ENCODE measurements at places on chromosomes 4 and X.

DNA sequence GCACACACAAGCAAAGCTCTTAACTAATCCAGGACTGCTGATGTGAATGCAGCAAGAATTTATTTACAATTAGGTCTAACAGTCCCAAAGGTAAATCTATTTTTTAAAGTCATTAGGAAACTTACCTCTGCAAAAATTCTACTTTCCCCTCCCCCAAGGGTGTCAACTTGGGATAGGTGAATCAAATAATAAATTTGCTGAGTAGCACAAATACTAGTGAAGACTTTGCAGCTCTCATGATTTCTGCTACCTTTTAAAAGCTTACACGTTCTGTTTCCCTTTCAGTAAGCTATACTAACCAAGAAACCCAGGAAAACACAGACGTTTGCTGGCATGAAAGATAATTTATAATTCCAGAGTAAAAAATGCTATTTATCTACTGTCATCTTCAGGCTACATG lies 296.6 kb upstream of the SLC7A11 start:
- no peak for DNase-seq

GRCh38 chrX:134736356-134736755 lies 78.1 kb upstream of the PLAC1 start:
- no peak for DNase-seq

DNA sequence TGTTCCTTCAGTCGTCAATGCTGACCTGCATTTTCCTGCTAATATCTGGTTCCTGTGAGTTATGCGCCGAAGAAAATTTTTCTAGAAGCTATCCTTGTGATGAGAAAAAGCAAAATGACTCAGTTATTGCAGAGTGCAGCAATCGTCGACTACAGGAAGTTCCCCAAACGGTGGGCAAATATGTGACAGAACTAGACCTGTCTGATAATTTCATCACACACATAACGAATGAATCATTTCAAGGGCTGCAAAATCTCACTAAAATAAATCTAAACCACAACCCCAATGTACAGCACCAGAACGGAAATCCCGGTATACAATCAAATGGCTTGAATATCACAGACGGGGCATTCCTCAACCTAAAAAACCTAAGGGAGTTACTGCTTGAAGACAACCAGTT lies 12.6 kb downstream of the TLR8 start:
- DNase-seq = no peak

- no peak for DNase-seq
These were observed 254.4 kb downstream of the NPFFR2 start for GRCh38 chr4:72286185-72286584.

DNA sequence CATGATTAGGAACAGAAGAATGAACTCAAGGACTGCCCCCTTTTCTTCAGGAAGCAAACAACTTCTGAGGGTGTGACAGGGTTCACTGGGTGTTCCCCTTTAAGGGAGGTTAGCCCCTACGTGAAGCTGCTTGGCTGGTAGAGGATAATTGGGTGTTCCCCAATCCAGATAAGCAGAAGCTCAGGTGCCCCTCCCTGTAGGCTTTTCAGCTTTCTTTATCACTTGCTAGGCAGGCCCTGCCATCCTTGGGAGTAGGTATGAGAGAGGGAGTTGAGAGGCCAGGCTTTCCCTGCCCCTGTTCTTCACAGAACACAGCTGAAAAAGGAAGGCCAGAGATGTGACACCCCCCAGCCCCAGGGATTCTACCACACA lies 44.2 kb downstream of the RTL9 start:
- DNase-seq = no peak

DNA sequence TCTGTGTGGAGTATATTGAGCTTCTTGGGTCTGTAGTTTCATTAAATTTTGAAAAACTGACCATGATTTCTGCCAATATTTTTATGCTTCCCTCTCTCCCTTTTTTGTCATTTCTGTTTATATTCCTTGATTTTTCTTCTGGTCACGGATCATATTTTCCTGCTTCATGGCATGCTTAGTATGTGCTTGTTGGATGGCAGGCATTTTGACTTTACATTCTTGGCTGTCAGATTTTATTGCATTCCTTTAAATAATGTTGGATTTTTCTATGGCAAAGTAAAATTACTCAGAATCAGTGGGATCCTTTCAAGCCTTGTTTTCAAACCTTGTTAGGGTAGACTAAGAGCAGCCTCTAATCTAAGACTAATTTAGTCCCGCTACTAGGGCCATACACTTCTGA lies 531.8 kb downstream of the IL15 start:
- no peak for DNase-seq

DNA sequence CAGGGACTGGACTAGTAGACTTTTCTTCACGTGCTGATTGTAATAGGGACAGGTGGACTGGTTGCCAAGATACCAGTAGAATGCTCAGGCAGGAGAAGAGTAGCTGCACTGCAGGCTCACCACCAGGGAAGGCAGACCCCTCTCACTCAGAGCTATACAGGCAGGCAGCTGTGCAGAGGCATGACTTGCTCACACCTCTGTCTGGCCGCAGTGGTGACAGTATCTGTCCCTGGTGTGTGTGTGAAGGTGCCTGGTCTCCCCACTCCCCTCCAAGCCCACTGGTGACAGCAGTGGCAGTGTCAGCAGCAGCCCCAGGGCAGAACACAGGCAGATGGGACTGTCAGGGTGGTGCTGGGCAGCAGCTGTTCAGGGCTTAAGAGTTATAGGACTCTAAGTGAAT lies 140.7 kb downstream of the RPS6KA6 start:
- no peak for DNase-seq

DNA sequence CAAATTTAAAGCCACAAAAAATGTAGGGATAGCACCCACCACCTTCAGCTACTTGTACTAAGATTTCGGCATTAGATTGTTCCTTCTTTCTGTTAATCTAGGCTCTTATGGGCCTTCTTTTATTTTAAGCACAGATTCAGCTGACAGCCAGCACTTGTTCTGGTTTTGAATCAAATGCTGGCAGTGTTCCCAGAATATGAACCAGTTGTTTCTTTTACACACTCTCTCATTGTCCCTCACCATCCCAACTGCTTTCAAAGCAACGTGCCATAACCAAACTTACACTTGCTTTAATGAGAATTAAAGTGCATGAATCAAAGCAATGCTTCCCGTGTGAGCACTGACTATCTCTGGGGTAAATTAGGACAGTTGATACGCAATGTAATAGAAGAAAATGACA lies 744.5 kb upstream of the FAM241A start:
- no peak for DNase-seq

DNA sequence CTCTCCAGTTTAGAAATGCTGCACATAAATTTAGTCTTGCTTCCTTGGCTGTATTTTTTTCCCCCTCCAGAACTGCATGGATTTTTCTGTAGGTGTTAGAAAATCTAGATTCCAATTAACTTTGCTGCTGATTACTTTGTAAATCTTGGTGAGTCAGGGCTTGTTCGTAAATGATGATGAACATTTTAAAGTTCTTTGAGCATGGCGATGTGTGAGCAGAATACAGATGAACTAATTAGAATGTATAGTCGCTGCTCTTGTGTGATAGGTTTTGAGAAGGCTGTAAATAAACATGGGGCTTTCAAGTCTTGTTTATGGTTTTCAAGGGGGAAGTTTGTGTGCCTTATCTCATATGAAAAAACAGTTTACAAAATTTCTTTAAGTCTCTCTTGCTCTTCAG lies 23.3 kb downstream of the LIMCH1 start:
- no peak for DNase-seq

DNA sequence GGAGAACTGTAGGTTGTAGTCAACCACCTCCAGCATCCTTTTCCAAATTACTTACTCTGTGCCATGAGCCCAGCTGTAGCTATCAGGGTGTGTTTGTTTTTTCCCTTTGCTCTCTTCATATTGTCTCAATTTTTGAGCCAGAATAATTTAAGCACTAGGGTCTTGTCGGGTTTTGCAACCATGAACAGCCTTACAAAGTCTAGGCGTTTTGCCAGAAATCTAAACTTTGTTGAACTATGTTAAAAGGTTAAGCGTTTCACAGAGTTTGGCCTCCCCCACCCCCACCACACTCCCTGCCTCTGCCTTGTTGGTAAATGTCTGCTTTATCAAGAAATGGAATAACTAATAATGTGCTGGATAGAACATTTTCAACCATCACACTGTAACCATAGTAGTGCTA lies 190.6 kb upstream of the TTC29 start:
- DNase-seq = no peak

DNA sequence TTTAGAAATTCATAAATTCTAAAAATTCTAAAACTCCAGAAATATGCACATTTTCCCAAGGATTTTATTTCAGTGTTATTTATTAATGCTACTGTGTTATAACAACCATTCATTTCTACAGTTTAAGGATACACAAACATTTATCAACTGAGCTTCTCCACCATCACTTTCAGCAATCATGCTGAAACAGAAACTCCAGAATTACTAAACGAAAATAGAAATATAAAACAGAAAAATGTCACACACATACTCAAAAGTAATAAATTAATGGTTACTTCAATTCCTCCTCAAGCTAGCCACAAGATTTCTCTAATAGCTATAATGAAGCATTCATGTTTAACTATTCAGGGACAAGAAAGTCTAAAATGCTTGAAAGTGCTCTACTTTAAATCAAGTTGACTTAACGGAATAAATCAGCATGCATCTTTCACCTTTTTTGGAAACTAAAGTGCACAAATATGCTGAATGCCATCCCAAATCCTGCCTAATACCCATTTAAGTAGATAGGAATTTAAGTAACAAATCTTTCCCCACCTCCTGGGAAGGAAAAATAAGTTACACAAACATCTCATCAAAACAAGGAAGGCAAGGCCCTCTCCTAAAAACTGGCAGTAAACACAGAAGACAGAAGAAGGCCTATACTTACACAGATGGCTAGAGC lies 563 bp downstream of the FAM13A start:
- DNase-seq = no peak

DNA sequence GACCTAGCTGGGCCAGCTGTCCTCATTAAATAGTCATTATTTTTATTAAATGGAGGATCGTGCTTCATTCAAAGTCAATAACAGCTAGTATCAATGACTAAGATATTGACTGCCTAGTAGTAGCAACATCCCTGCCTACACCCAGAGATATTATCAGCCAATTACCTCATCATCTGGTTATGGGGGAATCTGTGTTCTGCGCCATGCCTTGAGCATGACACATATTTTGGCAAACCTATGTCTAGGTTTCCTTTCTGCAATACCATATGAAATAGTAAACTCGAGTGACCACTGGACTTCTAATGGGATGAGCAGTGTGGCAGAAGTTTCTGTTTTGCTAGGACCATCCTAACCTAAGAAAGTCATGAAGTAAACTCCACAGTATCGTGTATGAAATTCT lies 50.0 kb upstream of the AADAT start:
- no peak for DNase-seq

DNA sequence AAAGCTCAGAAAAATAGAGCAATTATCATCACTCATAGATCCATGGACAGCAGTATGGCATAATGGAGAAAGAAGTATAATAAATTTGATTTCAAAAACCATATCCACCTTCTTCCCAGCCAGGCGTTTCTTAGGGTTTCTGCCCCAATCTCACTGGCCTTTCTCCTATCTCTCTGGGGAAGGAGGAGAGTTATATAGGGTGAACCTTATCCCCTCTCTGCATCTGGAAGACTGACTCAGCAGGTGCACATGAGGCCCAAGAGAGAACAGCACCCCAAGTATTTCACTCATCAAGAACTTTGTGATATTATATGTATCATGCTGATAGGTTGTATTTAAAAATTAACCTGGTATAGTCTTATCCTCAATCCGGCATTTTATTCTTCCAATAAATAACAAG lies 318.8 kb upstream of the RASGEF1B start:
- DNase-seq = no peak

- peak; percentile 2 for DNase-seq
These were observed 266.8 kb downstream of the C4orf33 start for GRCh38 chr4:129362691-129363274.

DNA sequence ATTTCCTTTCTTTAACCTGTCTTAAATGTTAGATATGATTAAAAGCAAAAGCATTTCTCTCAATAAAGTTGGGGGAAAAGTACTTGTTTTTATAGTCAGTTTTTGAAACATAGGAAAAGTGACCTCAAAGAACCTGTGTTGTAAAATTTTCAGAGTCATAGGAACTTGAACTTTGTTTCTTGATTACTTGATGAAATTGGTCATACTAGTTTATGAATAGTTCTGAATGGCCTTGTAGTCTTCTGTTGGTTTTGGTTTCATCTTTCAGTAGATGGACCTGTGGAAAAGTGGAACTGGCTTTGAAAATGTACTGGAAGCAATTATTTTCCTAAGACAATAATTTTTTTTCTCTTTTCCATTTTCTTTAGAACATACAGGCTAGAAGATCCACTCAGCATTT lies 222.2 kb upstream of the NUDT6 start:
- DNase-seq = no peak

GRCh38 chr4:6573986-6574746 lies 823 bp upstream of the MAN2B2 start:
- DNase-seq = no peak

GRCh38 chrX:13893826-13894225 lies 76.9 kb upstream of the GPM6B start:
- no peak for DNase-seq

DNA sequence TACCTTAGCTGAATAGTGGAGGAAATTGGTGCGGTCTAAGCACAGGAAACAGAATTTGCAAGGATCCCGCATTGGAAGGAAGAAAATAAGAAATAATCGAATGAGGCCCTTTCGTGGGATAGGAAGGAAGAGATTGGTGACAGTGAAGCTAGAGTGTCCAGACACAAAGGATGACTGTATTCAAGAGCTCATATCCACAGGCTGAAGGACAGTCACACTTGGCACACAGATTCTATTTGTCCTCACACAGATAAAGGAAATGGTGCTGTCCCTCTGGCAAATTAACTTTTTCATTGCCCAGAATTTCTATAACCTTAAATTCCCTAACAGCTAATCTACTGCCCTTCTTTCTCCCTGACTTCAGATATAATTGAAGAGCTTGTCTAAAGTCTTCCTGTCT lies 2188.9 kb upstream of the TENM3 start:
- no peak for DNase-seq

- no peak for DNase-seq
These were observed 62.3 kb downstream of the POLR2B start for GRCh38 chr4:57041020-57041419.

Data from stimulated activated CD8-positive, alpha-beta memory T cell treated with anti-CD3 and anti-CD28 coated beads, Interleukin-7, amount 100 ng/mL, for 1 hour (primary cell).